ENCODE measurements at places on chromosomes 5 and 9.

DNA sequence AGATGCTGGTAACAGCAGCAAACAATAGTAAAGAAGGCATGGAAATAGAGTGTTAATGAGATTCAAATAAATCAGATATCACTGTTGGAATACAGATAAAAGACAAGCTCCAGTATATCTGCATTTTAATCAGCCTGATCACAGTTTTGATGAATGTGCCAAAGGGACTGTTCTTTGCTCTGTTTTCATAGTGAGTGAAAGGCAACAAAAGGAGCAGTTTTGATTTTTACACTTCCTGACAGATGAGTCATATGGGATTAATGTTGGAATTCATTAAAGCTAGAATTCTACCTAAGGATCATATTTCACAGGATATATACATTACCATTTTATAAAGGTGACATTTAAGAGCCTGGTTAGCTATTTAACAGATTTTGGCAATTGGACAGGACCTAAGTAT lies 743.3 kb upstream of the PTPRD start:
- DNase-seq: no peak

DNA sequence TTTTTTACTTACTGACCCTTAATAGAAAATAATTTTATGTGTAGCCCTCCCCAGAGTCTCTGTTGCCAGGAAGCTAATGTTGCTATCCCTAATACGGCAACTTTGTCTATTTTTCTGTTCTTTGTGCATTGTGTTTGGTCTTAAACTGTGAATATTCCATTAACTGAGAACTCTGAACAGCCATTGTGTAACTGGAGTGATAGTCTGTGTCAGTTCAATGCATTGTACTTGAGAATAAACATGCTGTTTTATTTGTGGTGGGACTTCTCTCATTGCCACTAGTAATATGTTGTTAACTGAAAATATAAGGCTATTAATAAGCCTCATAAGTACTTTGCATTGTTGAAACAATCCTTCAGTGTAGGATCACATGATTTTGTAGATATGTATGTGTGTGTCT lies 278.3 kb upstream of the DMRT1 start:
- DNase-seq: no peak

DNA sequence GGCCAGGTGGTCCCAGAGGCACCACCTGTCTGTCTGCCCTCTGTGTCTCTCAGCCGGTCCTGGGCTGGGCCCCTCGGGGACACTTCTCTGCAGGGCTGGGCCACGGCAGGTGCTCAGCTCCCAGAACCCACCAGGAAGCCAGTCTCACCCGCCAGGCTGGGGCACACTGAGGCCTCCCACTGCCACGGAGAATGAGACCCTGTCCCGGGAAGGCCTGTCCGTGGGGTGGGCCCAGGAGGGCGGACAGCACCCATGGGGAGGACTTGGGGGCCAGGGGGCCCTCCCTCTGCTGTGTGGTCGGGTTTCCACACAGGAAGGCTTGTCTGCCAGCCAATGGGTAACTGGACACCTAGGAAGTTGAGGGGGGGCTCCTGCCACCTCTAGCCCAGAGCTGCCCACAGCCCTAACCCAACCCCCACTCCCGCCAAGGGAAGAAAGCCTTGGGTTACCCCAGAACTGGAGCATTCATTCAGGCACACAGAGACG lies 4.1 kb upstream of the TUBB4B start:
- no peak for DNase-seq

GRCh38 chr5:176535101-176535663 lies 2.0 kb downstream of the RNF44 start:
- DNase-seq: no peak

GRCh38 chr9:22124263-22125011 lies 115.3 kb upstream of the CDKN2B start:
- no peak for DNase-seq

- DNase-seq: no peak
Observed at GRCh38 chr9:14155237-14155636, 158.7 kb downstream of the NFIB start.

- no peak for DNase-seq
Observed at GRCh38 chr5:36277521-36278176, 24.1 kb downstream of the RANBP3L start.

DNA sequence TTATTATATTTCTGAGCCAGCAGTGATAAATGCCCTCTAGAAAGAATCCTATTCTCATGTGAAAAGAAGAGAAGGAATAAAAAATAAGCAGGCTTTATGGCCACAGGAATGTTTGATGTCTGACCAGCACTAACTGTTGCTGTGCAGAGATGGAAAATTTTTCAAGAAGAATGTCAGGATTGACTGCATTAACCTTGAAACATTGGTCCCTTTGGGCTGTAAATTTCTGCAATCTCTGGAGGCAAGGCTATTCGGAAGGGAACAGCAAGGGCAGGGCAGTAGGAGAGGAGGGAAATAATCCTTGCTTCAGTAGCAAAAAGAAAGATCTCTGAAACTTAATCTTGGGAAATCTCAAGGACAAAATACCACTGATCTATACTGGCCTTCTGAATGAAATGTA lies 415.2 kb downstream of the DNAH5 start:
- no peak for DNase-seq

All from NCI-H774 (cell line).